LoVo (cell line): ENCODE measurements at places on chromosomes 1 and 21.

DNA sequence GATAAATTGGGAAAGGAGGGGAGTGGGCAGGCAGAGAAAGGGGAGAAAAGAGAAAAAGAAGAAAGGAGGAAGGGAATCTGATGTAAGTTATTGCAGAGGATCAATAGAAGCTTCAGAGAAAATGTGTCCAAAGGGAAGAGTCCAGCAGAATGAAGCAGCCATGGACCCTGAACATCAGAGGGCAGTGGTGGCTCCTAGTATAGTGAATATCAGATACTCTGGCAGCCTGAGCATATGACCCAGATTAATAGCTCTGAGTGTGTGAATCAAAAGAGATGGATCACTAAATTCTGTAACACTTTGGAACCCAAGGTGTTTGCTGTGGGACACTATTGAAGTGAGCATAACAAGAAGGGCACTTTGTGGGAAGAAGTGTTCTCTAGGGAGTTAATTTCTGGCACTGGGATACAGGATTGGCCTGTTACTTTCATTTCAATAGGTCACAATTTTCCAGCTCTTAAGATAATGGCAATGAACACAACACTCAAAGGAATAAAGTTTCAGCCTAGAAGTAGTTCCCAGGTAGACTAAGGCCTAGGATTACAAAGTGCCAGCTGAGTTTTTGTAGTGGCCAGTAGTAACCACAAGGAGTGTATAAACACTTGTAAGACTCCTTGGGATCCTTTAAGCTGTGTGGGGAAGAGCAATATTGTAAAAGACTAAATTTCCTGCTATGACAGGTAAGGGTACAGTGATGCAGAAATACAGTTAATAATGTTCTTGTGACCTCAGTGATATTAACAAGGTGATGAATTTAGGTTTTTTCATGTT is 164.5 kb upstream of the BEND5 start:
- no peak for DNase-seq

DNA sequence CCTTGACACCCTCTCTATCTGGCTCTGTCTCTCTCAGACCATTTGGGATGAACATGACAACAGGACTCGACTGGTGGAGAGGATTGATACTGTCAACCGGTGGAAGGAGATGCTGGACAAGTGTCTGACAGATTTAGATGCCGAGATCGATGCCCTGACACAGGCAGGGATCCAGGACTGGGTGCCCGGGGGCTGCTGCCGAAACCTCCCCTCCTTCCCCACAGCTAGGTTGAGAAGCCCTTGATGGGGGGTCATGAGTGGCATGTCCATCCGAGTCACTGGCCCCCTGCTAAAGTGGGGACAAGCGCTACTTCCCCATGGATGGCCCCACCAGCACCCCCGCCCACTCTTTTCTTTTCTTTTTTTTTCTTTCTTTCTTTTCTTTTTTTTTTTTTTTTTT is 1.2 kb downstream of the TEKT2 start:
- DNase-seq: no peak

DNA sequence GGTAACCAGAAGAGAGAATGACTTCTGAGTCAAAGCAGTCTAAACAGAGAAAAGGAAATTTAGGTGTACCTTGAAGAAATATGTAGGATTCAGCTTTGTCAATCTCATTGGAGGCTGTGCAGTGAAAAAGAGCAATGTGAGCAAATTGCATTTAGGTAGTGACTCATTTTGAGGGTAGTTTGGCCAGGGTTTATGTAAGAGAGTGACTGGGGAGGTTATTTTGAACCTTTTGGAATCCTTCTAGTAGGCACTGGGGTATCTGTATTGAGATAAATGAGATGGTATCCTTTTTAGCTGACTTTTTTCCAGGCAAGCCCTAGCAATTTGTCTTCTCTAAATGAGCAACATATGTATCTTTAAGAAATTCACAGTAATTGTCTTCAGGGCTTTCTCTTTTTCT is 95.9 kb downstream of the DISP1 start:
- DNase-seq: no peak

DNA sequence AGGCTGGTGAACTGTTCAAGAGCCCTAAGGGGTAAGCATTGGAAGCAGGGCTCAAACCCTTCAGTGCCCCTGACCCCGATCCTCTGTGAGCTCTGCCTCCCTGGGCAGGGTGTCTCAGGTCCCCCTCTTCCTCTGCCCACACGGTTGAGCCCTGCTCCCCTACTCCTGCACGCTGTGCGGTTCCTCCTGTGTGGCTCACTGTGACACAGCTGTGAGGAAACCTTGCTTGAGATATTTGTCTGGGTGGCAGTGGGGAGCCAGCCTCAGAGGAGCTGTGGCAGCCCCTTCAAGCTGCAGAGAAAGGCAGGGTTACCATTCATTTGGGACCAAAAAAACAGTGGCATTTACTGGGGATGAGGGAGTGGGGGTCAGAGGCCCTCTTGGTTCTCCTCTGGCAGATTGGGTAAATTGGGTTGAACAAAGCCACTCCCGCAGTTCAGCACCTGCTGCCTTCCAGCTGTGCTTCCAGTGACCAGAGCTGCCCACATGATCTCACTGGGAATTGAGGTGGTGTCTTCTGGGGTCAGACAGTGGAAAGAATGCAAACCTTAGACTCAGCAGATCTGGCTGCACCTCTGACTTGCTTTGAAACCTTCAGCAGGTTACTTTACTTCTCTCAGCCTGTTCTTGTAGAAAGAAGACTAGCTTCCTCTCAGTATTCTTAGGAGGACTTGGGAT is 60.6 kb upstream of the CD1D start:
- DNase-seq: no peak

DNA sequence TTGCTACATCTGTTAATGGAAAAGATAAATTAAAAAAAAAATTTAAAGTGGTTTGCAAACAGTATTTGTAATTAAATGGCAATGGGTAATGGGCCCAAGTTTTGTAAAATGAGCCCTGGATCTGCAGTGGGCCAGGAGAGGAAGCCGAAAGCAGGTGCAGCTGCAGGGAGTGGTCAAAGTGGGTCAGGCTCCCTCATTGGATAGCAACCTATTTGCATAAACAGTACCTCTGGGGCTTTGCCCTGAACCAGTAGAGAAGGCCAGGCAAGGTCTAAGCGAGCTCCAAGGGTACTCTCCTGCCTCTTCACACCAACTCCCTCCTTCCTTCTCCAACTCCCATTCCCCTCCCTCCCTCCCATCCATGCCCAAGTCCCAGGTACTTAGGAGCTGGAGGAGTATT is 138.9 kb downstream of the HMGB4 start:
- DNase-seq: no peak
